ENCODE measurements at places on chromosomes 1 and 21.

GRCh38 chr1:171286032-171286705 is 27.8 kb upstream of the FMO4 start:
- DNase-seq: no peak

GRCh38 chr1:3586986-3587759 is 24.1 kb downstream of the MEGF6 start:
- DNase-seq: no peak

GRCh38 chr21:38831526-38832467 is 26.1 kb downstream of the ETS2 start:
- DNase-seq: peak; percentile 44

- DNase-seq: no peak
Observed at GRCh38 chr1:10755970-10756521, 40.4 kb downstream of the CASZ1 start.

GRCh38 chr1:4375812-4376211 is 278.6 kb upstream of the AJAP1 start:
- DNase-seq: no peak

DNA sequence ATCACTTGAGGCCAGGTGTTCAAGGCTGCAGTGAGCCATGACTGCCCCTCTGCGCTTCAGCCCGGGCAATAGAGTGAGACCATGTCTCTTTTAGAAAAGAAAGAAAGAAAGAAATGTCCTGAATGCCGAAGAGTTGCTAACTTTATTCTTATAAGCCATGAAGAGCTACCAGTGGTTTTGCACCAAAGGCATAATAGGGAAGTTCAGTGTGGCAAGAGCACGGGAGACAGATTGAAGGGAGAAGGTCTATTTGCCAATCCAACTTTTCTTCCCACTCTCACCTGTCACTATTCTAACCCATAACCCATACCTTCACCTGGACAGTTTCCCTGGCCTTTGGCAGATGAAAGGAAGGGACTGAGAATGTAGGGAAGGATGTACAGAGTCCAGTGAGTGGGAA is 4.4 kb upstream of the PEA15 start:
- no peak for DNase-seq
